ENCODE measurements at places on chromosomes 1 and 21.

DNA sequence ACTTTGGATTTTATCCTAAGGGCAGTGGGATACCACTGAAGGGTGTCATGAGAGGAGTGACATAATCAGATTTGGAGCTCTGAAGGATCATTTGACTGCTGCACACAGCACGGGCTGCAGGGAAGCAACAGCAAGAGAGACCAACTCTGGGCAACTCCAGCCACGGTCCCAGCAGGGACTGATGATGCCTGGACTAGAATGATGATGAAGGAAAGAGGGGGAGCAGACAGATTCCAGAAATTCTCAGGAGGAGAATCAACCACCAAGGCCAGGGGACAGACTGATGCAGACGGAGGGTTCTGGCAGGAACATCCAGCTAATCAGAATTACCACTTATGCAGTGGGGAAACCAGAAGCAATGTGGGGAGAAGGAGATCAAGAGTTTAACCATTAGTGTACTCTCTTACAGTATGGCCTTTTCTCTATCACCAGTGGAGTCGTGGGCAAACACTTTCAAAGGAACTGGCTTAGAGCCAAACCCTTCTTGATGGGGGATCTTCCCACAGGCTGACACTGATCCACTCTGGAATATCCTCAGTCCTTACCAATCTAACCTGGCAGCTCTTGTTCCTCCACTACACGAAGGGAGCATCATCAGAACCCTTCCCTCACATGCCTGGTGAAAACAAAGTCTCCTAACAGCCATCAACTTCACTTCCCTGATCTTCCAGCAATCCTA is 3.3 kb downstream of the URB1 start:
- DNase-seq: no peak

- no peak for DNase-seq
Observed at GRCh38 chr1:118884946-118885345, 103.2 kb downstream of the TBX15 start.

DNA sequence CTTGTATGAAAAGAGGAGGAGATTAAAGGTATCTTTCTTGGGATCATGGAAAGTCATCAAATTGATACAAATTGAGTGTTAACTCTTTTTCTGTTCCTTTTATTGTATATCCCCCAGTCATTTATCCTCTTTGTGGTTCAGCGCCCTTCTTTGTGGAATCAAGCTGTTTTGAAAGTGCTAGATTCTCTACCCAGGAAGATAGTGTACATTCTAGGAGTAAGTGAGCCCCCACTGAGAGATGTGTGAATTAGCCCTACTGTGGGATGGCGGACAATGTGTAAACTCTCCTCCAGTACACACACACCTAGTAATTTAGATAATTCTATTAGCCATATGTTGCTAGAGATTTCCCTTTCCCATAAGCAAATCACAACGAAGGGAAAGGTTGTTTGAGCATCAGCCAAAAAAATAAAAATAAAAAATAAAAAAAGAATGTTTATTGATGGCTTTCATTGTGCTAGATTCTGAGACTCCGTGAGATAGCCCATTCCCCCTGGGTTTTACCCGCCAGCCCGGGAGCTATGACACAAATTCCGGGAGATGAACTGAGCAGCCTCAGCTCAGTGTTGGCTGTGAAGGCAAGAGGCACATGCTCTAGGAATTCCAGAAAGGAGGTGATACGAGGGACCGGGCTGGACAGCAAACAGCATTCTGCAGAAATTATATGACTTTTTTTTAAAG is 378.4 kb upstream of the RUNX1 start:
- DNase-seq: no peak

GRCh38 chr21:38266732-38267131 is 9.9 kb downstream of the KCNJ15 start:
- DNase-seq: no peak

DNA sequence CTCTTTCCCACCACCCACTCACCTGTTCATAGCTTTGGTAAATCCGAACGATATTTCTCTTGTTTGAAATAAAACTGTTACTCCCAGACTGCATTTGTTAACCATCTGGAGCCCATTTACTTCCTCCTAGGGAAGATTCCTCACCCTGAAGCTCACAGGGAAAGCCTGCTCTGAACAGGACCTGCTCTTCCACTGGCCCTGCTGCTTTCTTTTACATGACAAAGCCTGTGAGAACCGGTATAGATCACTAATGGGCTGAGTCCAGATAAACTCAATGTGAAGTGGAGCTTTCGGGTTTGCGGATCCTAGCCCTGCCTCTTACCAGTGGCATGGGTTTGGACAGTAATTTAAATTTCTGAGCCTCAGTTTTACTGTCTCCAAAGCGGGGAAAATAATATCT is 45.2 kb downstream of the FAM163A start:
- no peak for DNase-seq

- no peak for DNase-seq
Observed at GRCh38 chr21:37206496-37206895, 60.6 kb downstream of the VPS26C start.

GRCh38 chr1:203273206-203273868 is 32.0 kb upstream of the BTG2 start:
- DNase-seq: peak; percentile 83

GRCh38 chr1:7886405-7886745 is 33.5 kb upstream of the UTS2 start:
- DNase-seq: no peak

DNA sequence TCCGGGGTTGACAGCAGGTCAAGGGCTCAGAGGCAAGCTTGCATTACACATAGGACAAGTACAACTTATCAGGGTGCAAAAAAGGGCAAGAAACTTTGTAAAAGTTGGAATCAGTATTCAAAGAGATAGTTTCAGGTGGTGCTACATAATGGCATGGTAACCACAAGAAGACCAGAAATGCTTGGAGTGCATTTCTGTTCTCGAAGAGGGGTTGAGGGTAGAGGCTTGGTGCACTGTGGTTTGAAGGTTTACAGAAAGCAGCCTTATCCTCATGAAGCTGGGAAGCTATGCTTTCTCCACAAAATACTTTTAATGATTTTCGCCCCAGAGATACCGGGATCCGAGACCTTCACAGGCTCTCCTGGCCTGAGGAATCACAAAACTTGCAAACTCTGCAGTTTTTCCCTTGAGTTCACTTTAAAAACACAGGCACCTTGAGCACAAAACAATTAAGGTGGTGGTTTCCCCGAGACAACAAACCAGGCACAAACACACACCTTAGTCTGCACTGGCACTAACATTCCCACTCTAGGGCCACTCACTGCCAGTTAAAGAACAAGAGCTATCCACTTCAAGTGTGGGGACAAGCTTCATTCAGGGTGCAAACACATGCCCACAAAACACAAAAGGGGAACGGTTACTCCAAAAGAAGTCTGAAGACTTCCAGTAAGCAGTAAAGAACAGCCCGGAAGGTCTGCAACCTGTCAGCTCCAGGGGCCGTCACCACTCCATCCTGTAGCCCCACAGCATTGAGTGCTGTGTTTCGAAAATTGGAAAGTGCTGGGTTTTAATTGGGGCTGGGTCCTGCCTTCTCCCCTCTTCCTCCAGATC is 29.8 kb upstream of the NFIA start:
- no peak for DNase-seq

- no peak for DNase-seq
Observed at GRCh38 chr1:156703741-156704140, 1.6 kb downstream of the CRABP2 start.

DNA sequence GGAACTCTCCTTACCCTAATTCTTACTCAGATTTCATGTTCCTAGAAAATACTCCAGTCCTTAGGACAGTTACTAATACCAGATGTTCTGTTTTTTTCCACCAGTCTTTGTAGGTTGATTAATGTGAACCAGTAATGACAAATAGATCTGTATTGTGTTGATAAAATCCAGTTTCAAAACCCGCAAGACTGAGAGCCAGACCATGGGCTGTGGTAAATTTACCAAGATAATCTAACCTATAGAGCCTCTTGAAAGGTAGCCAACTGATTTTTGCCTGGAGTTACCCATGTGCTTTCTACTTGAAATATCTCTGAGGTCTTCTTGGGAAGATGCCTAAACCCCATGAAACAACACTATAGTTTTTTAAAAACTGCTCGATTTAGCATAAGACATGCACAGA is 46.5 kb upstream of the CDC7 start:
- no peak for DNase-seq

- no peak for DNase-seq
Observed at GRCh38 chr21:38780879-38781278, 24.9 kb upstream of the ETS2 start.

GRCh38 chr1:200550367-200550766 is 70.2 kb downstream of the KIF14 start:
- DNase-seq: no peak

GRCh38 chr1:159817276-159818041 is 9.2 kb upstream of the SLAMF8 start:
- no peak for DNase-seq

- DNase-seq: no peak
Observed at GRCh38 chr1:182085726-182086125, 24.2 kb upstream of the ZNF648 start.

DNA sequence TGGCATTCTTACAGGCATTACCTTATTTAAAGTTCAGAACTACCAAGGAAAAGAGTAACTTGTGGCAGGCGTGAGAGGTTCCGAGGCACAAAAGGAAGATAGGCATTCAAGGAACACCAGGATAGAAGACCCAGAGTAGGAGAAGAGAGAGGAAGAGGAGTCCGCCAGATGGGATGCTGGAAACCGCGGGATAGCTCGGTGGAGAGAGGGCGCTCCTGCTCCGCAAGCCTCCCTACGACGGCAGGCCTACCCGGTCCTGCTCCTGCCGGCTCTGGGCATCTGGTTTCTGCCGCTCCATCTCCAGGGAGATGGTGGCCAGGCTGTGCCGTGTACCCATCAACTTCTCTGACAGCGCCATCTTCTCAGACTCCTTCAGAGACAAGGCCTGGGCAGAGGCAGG is 5.4 kb upstream of the NBPF1 start:
- no peak for DNase-seq

DNA sequence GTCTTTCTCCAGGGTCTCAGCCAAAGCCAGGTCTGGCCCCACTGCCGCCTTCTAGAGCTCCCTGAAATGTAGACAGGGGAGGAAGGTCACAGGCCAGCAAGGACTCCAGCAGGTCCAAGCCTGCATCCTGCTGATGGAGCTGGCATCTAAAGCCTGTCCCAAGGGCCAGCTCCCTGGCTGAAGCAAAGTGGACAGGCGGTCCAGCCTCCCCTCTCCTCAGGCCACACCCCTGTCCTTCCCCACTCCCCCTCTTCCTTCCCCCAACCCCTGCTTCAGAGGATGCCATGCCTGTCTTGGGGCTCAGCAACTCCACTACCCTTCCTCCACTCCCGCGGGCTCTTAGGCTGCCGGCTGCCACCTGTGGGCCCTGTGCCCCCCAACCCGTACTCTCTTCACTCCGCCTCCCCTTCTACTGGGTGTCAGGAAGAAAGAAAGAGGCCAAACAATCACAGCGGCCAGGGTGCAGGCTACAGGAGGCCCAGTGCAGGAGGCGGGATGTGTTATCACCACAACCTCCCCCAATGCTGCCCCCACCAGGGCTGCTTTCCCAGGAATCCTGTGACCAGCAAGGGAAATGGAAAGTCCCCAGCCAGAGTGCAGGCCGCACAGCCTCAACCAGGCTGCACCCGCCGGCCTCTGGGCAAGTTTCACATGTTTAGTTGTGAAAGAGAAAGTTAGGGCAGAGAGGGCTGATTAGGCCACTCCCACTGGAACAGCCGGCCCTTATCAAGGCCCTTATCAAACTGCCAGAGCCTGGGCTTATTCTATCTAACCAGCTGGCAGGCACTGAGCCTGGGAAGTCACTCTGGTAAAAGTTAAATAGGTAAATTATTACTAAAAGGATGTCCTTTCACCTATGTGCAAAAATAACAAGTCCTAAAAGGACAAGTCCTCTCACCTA is 34.1 kb downstream of the ACOT7 start:
- DNase-seq: peak; percentile 62

DNA sequence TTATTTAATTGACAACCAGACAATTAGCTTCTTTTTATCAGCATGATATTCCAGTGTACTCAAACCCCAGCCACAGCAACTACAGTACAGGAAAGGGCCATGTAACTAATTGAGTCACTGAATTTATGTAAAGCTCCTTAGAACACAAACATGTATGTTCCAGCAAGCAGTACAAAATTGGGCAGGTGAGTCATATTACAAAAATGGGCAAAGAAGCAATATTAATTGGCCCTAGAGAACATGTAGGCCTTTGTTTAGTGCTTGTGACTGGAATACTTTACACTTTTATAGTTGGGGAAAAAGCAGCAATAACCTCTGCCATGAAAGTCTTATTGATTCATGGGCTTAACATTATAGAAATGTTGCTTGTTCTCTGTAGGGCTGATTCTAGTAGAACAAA is 31.8 kb downstream of the CLEC20A start:
- DNase-seq: no peak

GRCh38 chr1:95012389-95012788 is 60.4 kb downstream of the ALG14 start:
- DNase-seq: no peak

DNA sequence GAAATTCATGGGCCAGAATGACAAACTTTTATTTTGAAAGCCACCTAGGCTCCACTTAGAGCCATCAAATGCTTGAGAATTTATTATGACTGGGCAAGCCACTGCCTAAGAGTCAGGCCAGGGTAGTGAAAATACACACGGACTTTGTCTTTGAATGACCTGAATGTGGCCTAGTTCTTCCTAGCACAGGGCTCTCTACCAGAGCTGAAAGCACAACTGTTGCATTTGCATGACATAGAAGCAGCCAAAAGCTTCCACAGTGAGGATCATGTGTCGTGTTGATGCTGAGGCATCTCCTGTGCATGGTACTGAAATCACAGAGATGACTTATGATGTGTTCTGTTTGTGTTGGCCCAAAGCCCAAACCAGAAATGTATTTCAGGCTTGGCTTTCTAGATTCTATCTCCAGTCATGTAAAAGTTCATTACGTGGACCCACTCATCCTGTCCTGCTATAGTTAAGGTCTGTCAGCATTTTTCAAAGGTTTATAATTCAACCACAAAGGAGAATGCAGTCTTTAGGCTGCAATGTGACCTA is 164.0 kb upstream of the UBE2U start:
- DNase-seq: no peak

All from HL-60 (cell line).